NT2/D1 (cell line): ENCODE measurements at places on chromosomes 3 and 15.

- DNase-seq: no peak
These were observed 27.0 kb upstream of the CSPG5 start for GRCh38 chr3:47605652-47606051.

- no peak for DNase-seq
These were observed 15.9 kb downstream of the ADCY5 start for GRCh38 chr3:123432832-123433523.

DNA sequence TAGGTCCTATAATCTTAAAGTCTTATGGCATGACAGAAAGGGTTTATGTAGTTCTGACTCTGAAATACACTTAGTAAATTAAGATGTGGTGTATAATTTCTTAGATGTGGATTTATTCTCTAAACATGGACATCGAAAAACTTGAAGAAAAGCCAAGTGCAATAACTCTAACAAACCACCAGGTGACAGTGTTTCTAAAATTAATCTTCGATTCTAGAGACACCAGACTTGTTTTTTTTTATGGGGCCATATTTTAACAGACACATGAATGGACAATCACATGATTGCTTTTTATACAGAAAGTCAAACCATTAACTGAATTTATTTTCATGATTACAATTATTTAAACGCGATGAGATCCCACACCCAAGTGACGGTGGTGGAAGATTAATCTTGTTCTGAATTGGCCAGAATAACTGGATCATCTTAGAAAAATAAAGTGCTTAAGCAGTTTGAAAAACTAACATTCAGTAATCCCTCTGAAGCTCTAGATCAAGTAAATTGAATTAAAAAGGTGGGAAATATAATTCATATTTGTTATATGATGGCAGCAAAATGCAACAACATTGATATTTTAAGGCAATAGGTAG is 305.1 kb downstream of the LSAMP start:
- DNase-seq: no peak

GRCh38 chr3:129605203-129605921 is 1.1 kb downstream of the PLXND1 start:
- no peak for DNase-seq

DNA sequence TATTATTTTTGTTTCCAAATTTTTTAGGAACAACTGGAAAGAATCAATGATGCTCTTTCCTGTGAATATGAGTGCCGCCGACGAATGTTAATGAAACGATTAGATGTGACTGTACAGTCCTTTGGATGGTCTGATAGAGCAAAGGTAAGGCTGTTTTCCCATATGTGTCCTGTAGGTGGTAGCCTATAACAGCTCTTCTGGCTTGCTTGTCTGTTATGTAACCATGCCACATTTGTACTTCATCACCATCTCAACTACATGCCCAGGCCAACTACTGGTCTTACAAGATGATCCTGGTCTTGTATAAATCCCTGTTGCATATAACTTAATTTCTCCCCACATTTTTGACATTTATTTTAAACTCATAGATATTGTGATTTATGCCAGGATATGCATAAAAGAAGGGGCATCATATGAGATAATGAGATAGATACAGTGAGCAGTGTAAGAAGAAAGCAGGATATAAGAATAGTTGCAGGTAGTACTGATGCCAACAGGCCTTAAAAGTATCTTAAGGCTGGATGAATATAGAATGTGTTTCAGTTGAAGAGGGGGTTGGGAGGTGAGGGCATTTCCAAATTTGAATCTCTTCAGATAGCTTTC is 20.3 kb downstream of the FAM98B start:
- DNase-seq: no peak

DNA sequence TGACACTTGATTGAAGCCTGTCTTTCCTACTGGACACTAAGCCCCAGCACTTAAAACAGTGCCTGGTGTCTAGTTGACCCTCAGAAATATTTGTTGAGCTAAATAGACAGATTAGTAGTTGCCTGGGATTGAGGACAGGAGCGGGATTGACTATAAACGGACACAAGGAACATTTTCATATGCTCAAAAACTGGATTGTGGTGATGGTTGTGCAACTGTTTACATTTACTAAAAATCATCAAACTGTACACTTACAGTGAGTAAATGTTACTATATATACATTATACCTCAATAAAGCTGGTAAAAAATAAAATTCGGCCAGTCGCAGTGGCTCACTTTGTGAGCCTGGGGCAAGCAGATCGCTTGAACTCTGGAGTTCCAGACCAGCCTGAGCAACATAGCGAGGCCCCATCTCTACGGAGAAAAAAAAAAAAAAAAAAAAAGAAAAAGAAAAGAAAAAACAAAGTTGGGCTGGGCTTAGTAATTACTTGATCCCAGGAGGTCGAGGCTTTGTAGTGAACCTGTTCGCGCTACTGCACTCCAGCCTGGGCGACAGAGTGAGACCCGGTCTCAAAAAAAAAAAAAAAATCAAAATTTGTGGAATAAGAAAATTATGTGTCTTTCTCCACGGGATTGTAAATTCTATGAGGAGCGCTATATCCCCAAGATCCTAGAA is 632 bp upstream of the IDH3A start:
- no peak for DNase-seq

- DNase-seq: no peak
These were observed 33.3 kb downstream of the PTPN23 start for GRCh38 chr3:47414161-47414564.

GRCh38 chr3:15277861-15278500 is 54.4 kb downstream of the SH3BP5 start:
- no peak for DNase-seq

DNA sequence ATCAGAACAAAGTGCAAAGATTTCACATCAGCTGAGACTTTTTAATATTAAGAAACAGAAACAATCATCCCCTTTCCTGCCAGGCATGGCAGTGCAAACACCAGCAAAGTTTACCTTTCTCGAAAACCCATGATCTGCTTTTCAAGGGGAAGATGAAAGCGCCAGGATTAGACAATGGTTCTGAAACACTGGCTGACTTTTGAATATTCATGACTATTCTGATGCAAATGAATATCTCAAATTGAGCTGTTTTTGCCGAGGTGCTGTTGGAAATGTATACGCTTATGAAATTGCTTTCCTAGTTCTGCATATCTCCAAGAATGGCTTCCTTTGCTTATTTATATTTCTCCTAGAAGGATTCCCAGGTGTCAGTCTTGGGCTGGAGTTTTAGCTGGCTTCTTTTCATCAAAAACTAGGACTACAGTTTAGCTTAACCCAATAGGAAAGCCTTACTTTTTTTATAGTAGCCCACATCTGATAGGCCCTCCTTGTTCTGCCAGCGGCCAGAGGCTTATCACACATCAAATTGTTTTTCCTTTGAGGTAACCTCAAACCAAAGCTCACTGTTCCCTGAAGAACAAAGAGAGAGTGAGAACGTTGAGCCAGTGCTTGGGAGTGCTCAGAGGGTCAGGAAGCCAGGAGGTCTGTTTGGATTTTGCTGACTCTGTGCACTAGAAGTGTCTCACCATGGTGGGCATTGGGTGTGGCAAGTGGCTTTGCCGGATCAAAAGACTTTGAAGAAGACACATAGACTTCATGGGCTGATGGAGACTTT is 74.0 kb upstream of the PLCL2 start:
- DNase-seq: no peak

GRCh38 chr3:21534462-21534861 is 216.5 kb downstream of the ZNF385D start:
- no peak for DNase-seq

DNA sequence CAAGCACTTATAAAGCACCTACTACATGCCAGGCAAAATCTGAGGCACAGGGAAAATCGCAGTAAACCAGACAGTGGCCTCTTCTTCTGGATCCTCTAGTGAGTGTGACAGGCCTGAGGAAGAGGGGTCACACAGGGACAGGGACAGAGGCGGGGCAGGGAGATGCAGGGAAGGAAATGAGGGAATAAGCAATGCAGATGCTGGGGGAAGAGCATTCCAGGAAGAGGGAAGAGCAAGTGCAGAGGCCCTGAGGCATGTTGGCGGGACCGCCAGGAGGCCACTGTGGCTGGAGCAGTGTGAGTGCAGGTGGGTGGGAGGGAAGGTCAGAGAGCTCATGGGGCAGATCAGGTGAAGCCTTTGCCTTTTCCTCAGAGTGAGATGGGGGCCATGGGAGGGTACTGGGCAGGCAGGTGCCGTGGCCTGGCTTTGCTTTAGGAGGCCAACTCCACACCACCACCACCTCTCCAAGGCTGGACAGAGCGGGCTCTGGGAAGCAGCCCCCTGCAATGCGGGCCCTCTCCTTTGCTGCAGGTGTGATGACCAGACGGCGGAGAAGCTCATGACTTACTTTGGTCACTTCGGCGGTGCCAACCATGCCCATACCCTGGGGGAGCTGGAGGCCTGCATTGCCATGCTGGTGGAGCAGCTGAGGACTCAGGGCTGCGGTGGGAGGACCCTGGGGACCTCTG is 26.8 kb upstream of the GP9 start:
- DNase-seq: no peak

DNA sequence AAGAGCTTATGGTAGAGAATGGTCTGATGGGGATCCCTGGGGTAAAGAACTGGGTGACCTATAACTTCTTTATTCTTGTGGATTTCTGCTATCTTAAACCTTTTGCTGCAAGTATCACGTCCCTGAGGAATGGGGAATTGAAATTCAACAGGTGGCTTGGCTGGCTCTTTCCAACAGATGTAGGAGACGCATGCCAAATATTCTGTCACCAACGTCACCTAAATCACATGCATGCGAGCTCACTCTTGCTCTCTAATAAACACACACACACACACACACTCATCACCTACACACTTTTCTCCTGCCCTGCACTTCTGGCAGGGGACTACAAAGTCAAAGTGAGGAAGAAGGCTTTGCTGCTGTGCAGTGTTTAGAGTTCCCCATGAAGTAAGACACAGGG is 145.8 kb upstream of the NECTIN3 start:
- DNase-seq: no peak

GRCh38 chr3:126501736-126502135 is 15.8 kb downstream of the UROC1 start:
- no peak for DNase-seq

DNA sequence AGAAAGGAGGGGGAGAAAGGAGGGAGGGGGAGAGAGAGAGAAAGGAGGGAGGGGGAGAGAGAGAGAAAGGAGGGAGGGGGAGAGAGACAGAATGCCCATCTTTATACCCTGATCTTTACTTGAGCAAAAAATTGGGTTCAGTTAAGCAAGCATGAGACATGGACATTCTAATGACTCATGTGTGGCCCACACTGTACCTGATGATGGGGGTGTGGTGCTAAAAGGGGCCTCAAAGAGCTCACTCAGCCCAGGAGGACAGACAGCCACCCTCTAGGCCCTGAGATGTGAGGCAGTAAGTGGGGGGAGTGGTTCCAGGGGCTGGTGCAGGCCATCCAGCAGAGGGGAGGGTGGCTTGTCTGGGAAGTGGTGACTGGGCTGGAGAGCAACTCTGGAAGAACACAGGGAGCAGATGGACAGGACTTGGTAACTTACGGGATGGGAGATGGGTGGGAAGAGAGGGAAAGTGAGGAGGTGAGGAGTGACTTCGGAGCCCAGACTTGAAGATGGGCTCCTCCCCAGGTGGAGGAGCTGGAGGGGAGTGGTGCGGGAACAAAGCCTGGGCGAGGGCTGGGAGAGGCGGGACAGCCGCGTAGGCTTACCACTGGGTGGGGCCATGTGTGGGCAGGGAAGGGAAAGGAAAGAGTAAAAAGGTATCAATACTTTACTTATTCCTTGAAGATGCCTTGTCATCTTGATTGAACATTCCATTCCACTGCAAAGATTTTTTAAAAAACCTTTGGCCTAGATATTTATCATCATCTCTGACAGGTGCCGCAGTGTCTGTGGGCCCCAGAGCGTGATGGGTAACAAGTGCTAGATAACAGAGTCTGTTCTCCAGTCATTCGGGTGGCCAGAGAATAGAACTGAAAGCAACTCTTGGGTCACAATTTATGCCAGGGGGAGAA is 32.3 kb downstream of the TSPAN3 start:
- no peak for DNase-seq

GRCh38 chr3:172289583-172289982 is 158.7 kb downstream of the GHSR start:
- no peak for DNase-seq

DNA sequence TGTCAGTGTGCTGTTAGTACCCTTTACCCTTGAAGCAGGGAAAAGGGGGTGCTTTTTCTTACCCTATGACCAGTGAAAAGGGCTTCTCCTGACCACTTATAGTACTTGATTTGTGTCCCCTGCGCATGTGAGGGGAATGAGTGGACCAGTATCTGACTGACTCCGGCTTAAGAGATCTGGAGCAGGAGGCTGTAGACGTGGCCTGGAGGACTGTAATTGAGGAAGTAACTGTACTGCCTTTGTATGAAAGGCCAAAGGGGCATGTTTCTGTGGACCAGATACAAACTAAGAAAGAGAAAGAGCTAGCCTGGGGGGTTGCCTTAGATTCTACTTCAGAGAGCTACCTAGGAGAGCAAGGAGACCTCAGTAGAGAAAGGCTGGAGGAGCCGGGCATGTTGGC is 89.9 kb upstream of the TBL1XR1 start:
- DNase-seq: no peak

DNA sequence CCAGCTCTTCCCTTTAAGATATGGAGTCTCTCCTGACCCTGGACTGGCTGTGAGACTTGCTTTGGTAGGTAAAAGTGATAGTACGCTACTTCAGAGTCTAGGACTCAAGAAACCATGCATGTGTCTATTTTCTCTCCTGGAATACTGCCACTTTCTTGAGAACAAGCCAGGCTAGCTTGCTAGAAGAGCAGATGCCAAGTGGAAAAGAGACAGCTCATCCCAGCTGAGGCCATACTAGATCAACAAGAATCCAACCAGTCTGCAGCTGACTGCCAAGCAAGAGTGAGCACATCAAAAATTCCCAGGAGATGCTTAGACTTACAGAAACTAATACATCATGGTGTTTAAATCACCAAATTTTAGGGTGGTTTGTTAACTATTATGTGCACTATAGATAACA is 208.3 kb upstream of the RBMS3 start:
- no peak for DNase-seq

DNA sequence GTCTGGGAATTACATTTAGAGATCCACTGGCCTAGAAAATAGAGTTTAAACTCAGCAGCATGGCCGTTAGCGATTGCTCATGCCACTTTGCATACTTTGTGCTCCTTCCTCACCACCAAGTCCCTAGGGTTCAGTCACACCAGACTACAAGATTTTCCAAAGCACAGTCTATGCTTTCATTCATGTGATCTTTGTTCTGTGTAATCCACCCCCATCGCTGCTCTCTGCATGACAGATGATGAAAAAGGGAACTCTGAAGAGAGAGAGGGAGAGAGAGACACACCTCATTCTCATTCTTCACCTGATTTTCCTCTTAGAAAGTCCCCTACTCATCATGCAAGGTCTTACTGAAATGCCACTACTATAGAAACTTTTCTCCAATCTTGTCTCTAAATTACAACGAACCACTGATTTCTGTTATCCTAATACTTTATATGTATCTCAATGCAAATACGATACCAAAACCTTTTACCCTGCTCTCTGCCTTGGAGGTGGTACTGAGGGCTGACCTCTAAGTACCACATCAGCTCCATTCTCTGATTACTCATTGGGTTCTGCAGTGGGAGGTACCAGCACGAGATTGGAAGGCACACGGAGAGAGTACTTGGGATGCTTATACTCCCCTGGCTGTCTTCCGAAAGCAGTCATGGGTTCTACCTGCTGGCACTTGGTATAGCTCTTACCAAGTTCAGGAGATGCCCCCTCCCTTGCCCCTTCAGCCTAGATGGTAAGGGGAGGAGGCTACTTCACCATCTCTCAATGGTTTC is 1.1 kb upstream of the PARP15 start:
- DNase-seq: no peak
